Occipital lobe (tissue), 3 donors: ENCODE measurements at places on chromosomes 6 and 20.

- DNase-seq, result no peak
Measured at GRCh38 chr6:27847706-27848105, 64.5 kb downstream of the OR2B2 start.

- no peak for DNase-seq
Measured at GRCh38 chr6:117215353-117216090, 49.8 kb upstream of the VGLL2 start.

DNA sequence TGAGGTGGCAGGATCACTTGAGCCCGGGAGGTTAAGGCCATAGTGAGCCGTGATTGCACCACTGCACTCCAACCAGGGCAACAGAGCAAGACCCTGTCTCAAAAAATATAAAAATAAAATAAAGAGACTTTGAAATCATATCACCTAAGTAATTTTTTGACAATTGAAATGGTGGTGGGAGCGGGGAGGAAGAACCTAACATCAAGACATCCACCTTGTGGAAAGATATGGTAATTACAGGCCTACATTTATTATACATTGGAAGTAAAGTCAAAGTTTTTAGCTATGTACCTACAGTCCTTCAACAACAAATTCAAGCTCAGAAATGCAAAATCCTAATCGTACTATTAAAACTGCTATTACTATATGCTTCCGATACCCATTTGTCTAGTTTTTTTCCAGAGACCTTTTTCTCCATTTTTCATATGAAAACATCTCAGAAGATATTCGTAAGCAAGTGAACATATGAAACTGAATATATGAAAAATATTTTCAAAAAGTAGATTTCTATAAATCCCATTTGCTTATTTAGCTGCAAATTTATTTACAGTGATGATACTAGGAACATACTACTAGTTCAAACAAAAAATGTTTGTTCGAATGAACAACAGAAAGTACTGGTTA, 83.3 kb downstream of the SYCP2 start:
- no peak for DNase-seq

DNA sequence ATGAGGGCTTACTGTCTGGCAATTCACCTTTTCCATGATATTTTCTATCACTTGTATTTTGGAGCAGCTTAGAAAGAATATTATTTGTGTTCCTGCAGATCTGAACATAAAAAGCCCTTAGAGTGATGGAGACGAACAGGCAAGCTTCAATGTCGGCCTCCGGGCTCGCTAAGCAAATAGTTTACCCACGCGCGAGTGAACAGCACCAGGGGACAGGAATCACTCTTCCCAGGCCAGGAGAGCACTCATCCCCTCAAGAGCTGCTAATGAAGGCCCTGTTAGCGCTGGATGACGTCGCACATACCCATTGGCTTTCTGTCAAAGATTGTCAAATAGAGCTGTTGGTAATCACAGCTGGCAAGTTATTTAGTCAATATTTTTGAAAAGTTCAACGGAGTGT, 395.7 kb downstream of the ZFAND3 start:
- no peak for DNase-seq

GRCh38 chr6:30641048-30641447, 5.9 kb upstream of the C6orf136 start:
- no peak for DNase-seq
